ENCODE measurements at places on chromosomes 3 and 15. TPM values are rescaled to one million over a fixed set of nuclear protein-coding genes. Genes with fewer than 3 reads are reported as not detected.

DNA sequence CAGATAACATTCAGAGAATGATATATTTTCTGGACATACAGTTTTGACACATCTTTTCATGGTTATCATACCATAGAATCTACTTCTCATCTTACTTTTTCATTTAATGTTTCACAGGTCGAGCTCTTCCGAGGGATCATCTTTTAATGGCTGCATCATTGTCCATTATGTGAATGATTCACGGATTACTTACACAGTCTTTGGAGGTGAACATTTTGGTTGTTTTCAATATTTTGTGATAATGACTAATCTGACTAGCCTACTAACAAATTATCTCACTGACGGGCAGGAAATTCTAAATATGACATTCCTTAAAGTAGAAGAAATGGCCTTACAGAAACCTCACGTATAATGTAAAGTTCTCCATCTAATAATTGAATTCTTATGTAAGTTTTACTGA is 209.1 kb upstream of the STRIT1 start:
- no peak for ATAC-seq

DNA sequence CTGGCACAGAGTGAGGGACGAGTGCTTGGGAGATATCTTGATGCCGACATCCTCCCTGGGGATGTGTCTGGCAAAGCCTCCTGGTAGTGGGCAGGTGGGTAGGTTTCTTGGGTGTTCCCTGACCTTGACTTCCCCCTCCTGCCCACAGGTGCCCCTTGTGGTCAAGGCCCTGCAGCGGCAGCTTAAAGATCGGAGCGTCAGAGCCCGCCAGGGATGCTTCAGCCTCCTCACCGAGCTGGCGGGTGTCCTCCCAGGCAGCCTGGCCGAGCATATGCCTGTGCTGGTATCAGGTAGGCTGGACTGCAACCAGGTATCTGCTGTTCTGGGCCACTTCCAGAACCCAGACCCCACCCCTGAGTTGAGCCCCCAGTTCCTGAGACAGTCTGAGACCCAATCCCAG is 19.2 kb downstream of the CAND2 start:
- no peak for ATAC-seq

DNA sequence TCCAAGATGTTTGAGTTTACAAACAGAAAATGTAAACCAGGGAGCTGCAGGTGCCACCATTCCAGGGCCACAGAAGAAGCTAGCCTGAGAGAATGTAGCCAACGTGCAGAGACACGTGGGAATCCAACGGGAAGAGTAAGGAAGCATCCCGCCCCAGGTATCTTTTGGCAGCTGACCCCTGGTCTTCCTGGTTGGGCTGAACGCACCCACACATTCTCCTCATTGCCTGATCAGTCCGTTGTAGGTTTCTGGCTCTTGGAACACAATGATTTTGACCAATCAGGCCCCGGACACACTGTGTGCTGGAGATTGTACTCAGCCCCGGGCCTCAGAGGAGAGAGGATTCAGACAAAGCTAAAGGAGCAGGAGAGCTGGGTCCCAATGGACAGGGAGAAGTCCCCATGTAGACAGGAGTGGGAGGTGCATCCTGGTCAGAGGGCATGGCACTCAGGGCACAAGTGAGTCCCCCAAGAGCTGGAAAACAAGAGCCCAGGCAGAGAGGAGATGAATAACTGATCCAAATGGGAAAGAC is 102.3 kb downstream of the TPRA1 start:
- ATAC-seq: no peak

HMG20A gene
- total RNA-seq: 23.2 TPM

PLA2G4D gene
- not detected for total RNA-seq

PPP1R14D gene
- total RNA-seq: not detected

- no peak for ATAC-seq
Measured at GRCh38 chr3:135451037-135451785, 514.3 kb upstream of the PPP2R3A start.

NEK11 gene
- total RNA-seq: 6.6 TPM

GRCh38 chr3:20846066-20846465 is 660.1 kb upstream of the SGO1 start:
- ATAC-seq: no peak

REC114 gene
- not detected for total RNA-seq

RGMA gene
- total RNA-seq: 99.0 TPM

CYP1A2 gene
- total RNA-seq: not detected

DNA sequence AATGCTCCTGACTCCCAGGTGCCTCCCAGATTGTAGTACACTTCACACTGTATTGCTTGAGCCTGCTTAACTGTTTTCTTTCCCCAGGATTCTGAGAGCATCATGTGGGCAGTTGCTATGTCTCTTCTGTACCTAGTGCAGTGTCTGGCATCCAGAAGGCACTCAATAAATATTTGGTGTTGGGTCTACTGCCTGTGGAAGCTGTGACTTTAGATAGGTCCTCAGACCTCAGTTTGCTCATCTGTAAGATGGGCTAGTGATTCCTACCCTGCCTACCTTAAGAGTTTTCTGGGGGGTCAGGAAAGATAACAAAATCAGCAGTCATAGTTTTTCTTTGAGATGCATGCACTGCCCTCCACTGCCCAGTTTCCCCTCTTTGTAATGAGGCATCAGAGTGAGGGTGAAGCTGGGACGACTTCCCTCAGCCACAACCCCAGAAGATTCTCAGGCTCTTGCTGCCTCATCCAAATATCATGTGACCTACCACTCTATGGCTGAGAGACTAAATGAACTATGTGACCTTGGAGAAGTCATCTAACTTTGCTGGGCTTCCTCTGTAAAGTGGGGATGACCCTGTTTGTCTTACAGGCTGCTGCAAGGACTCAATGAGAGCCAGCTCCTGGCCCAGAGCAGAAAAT is 50.4 kb downstream of the ATP2B2 start:
- no peak for ATAC-seq

FBXO40 gene
- total RNA-seq: not detected

DNA sequence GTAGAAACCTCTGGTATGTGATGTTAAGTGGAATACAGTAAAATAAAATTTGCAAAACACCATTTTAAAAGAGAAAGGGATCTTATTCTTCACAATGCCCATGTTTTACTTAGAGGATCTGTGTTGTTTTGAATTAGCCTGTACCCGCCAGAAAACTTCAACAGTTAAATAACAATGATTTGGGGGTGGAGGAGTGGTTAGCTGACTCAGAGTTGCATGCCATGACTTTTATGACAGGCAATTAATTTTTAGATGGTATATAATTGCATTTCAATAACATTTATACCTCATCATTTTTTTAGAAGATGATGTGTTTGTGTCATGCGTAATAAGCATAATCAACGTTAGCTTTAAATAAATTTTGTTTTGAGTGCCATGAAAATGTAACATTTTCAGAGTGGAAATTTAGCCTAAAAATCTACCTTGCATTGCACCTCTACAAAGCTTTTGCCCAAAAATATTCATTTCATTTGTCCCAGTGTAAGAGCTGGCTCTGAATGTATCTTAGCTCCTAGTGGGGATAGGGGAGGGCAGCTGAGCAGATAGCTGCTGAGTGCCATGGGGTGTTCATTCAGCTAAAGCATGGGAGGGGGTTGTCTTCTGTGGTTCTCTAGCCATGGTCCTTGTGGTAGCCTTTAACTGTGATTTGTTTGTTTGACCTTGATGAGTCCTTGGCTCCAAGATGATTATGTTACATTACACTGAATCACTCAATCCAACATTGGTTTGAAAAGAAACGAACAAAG is 379.8 kb downstream of the LPP start:
- no peak for ATAC-seq

GRCh38 chr3:134426660-134427181 is 52.5 kb upstream of the AMOTL2 start:
- no peak for ATAC-seq

DNA sequence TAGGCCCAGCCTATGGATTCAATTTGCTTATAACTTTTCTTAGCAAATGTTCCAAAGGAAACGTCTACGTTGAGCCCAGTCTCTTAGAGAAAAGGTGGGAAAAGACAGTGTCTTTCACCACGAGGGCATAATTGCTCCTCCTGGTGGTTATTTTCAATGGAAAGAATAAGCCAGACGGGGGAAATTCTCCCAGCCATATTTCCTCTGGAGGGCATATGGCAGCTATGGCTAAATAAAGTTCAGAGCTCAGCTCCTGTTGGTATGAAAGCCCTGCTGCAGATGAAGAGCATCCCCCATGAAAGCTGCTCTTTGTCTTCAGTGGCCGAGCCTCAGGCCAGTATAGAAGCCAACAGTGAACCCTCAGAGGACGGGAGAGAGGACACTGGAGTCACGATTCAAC is 297.9 kb downstream of the RYR3 start:
- no peak for ATAC-seq

- ATAC-seq: no peak
Measured at GRCh38 chr3:52891164-52891563, 6.2 kb downstream of the STIMATE start.

GRCh38 chr3:37135561-37135960 is 38.8 kb downstream of the LRRFIP2 start:
- ATAC-seq: no peak

CCNB2 gene
- total RNA-seq: 0.93 TPM

- ATAC-seq: no peak
Measured at GRCh38 chr3:176274161-176274560, 923.1 kb downstream of the TBL1XR1 start.

ALAS1 gene
- 30.0 TPM for total RNA-seq

GRCh38 chr3:148873977-148874376 is 8.9 kb downstream of the CPA3 start:
- ATAC-seq: no peak

SKOR1 gene
- total RNA-seq: 0.67 TPM

DNA sequence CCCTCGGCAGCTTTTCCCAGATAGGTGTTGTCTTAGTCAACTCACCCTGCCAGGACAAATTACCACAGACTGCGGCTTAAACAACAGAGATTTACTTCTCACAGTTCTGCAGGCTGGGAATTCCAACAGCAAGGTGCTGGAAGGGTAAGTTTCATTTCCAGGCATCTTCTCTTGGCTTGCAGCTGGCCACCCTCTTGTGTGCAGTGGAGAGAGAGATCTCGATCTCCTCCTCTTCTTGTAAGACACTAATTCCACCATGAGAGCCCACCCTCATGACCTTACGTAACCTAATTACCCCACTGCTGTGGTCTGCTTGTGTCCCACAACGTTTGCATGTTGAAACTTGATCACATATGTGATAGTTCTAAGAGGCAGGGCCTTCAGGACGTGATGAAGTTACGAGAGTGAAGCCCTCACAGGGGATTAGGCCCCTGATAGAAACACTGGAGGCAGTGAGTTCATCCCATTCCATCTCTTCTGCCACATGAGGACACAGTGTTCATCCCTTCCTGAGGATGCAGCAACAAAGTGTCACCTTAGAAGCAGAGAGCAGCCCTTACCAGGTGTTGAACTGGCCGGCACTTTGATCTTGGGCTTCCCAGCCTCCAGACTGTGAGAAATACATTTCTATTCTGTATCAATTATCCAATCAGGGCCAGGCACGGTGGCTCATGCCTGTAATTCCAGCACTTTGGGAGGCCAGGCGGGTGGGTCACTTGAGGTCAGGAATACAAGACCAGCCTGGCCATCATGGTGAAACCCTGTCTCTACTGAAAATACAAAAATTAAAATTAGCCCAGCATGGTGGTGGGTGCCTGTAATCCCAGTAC is 247.7 kb downstream of the PLCL2 start:
- ATAC-seq: no peak
